H54 (cell line): ENCODE measurements at places on chromosomes 7 and 10.
A peak's percentile ranks its signal among the peaks of the same experiment; 100 is the strongest.

DNA sequence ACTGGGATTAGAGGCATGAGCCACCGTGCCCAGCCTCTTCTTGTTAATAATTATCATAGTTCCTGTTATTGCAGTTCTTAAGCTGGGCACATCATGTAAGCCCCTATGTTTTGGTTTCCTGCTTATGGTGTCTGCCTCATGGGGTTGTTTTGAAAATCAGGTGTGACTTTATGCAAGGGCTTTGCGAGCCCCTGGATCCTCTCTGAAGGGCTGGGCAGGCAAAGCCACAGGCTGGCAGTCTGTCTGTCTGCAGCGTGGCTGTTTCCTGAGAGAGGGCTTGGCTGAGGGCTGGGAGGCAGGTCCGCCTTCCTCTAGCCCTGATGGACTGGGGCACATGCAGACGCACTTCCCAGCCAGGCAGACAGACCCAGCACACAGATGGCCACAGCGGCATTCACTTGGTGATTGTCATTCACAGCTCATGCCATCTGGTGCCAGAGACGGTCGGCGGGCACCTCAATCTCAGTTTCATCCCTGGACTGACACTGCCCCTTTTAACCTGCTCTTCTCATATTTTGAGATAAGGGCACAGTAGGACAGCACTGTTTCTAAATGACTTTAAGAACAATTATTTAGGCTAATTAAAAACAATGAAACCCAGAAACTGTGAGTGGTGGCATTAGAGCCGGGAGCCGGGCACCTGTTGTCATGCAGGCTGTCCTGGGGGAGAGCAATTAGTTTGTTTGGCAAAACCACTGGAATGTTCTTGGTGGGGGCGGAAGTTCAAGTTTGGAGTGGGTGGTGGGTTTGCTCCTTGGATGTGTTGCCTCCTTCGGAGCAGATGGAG lies 35.5 kb downstream of the RBM20 start:
- DNase-seq = no peak

- DNase-seq = no peak
Observed at GRCh38 chr7:112596981-112597380, 116.2 kb downstream of the LSMEM1 start.

- no peak for DNase-seq
Observed at GRCh38 chr7:27182285-27182841, 2.7 kb downstream of the HOXA11 start.

DNA sequence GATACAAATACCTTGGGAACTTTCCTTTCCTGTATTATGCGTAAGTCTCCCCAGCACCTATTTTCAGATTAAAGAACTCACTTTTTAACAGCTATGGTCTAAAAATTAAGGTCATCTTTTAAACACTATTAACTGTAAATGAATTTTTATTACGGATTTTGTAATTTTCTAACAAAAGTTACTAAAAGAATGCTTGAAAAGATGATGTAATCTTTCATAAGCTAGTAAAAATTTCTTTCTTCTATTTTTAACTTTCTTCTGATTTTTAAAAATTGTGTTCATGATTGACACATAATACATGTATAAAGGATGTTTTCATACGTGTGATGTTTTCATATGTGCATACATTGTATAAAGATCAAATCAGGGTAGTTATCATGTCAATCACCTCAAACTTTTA lies 291.2 kb upstream of the MBL2 start:
- no peak for DNase-seq

GRCh38 chr7:151875942-151876898 lies 695 bp downstream of the PRKAG2 start:
- DNase-seq = peak; percentile 81

- DNase-seq = no peak
Observed at GRCh38 chr10:63268149-63268797, 135.1 kb downstream of the NRBF2 start.

DNA sequence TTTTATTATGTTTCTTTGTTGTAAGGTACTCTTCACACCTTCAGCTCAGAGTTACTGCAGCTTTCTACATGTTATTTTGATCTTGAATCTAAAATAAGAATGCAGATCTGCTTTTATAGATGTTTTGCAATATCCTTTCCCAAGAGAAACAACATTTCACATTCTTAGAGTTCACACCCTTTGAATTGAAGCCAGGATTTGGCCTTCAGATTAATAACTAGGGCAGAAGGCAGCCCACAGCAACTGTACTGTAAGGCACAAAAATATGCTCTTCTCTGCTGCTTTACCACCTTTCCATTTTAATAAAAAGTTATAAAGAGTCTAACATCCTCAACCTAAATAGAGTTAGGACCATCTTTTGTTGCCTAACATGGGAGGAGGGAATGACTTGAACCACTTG lies 224.7 kb downstream of the LHFPL3 start:
- no peak for DNase-seq

DNA sequence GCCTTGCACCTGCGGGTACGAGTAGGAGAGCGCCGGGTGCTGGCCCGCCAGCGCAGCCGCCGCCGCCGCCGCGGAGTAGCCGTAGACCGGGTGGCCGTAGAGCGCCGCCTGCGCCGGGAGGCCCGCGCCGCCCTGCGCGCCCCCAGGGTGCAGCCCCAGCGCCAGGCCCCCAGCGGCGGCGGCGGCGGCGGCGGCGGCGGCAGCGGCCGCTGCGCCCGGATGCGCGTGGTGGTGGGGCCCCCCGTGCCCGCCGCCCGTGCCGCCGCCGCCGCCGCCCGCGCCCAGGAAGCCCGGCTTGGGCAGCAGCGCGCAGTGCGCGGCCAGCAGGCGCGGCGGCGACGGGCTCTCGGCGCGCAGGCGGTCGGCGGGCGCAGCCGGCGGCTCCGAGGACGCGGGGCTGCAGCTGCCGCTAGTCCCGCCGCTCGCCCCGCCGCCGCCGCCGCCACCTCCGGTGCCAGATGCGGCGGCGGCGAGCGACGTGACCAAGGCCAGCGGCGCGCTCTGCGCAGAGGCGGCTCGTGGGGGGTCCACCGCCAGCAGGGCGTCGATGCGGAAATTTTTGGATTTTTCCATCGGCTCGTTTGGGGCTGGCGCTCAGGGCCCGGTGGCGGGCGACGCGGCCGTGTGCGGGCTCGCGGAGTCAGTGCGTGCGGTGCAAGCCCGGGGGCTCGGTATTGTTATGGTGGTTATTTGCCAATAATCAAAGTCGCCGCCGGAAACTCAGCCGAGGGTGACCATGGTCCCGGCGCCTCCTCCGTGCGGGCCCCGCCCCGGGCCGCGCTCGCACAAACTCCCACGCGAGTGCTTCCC lies 480 bp downstream of the MNX1 start:
- no peak for DNase-seq

DNA sequence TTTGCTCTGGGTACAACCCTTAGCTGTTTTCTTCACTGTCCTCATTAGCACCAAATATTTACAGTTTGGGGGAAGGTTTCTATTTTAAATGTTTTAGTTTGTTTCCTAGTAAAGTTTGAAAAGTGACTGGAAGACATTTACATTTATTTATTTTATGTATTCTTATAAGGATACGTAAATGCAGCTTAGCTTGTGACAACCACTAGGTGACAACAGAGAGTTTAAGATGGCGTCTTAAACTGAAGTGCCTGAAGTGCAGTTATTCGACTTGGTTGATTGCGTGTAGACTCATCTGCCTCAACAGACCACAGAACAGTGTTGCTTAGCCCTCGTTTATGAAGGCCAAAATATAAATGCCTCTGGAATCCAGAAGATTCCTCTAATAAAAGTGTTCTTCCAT lies 378.2 kb upstream of the MYO3A start:
- no peak for DNase-seq

- DNase-seq = no peak
Observed at GRCh38 chr7:157384301-157384700, 47.5 kb downstream of the DNAJB6 start.

GRCh38 chr10:7464691-7465090 lies 53.9 kb upstream of the SFMBT2 start:
- DNase-seq = no peak

- no peak for DNase-seq
Observed at GRCh38 chr7:157205438-157205837, 66.7 kb downstream of the UBE3C start.

DNA sequence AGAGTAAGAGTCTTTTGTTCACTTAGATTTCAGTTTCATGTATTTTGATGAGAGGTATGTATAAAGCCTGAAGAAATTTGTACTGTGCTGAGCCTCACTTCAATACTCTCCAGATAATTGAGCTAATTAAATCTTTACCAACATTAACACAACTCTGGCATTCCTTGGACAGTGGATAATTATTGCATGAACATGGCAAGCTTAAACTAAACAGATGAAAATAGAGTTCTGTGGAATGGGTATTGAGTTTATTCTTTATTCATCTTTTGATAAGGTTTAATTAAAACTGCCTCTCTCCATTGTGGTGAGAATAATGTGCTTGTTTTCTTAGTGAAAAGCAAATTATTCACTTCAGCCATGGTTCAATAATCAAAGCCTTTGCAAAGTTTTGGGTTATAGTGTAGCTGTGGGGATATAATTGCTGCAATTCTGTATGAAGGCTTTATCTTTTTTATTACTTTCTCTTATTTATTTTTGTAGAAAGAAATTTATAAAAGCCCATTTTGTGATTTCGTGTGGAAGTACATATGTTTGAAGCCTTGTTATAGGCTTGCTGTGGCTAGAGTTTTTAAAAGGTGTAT lies 126.4 kb upstream of the FZD1 start:
- no peak for DNase-seq

DNA sequence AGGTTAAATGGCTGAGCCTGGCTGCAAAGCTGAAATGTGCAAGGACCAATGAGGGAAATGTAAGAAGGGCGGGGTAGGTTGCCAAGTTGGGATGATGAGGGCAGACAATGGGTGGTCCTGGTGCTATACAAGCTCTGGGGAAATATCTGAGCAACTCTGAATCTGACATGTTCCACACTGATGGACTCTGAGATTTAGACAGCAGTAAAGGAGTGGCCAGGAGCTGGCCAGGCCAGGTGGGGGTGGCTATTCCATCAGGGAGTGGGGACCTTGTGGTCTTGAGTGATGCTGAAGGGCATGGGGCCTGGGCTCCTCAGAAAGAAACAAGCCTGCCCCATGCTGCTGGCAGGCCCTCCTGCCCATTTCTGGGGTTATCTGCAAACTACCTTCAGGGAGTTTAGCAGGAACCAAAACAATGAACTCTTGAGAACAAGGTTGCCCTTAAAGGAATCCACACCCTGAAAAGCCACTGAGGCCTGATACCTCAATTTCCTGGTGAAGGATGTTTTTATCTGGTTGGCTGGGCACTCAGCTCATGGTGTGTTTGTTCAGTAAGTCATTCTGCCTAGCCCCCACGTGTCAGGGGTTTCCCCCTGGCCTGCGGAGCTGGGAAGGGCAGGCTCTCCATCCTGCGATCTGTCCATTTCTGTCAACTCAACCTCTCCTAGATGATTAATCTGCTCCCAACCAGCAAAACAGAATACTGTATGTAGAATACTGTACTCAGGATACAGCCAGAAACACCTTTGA lies 143.3 kb upstream of the TNS3 start:
- no peak for DNase-seq

GRCh38 chr7:108286290-108286904 lies 156.2 kb upstream of the LAMB4 start:
- DNase-seq = no peak

GRCh38 chr10:125773687-125774543 lies 1.7 kb downstream of the MMP21 start:
- DNase-seq = no peak

DNA sequence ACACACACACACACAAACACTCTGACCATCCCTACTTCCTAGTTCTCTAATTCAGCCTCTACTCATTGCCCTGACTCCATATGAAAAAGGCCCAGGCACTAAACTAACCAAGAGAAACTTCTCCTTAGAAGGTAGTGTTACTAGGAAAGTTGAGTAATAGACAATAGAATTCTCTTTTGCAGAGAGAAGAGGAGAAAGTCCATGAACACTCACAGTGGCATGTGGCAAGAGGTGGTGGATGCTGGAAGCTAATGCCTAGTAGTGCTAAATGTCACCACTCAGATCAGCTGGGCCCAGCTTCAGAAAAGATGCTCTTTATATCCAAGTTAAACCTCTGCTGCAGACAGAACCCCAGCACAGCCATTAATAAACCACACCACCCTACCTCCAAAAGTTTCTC lies 58.2 kb downstream of the SORBS1 start:
- no peak for DNase-seq

GRCh38 chr10:61835069-61835945 lies 66.2 kb upstream of the ARID5B start:
- peak; percentile 23 for DNase-seq

DNA sequence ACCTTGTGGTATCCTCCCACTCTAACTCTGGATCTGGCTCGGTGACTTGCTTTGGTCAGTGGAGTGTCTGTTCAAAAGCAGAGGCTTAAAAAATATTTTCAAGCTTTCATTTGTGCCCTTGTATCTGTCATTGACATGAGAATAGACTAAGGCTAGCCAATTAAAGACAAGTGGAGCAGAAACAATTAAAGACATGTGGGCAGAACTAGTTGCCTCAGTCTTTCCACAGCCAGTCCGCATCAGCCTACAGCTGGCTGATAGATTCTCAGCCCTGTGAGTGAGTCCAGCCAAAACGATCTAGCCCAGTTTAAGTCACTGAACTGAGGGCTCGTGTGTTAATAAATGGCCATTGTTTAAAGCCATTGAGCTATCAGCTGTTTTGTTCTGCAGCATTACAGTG lies 185.2 kb upstream of the DGKB start:
- no peak for DNase-seq

DNA sequence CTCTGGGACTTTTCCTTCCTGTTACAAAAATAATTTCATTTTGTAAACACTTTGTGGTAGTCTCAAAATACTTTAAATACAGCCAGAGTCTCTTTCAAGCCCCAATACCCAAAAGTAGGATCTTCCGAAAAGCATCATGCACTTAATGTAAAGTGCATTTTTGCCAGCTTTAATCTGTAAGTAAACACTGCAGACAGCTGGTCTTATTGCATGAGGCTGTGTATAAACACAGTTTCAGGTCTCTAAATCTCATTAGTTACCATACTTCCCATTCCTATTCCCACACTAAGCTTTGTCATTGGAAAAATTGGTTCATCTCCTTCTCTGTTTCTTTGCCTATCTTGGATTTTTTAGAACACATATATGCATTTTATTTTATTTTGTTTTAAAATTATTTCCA lies 87.6 kb upstream of the GNAI1 start:
- DNase-seq = no peak

GRCh38 chr7:141133646-141134045 lies 59.8 kb downstream of the TMEM178B start:
- DNase-seq = no peak

DNA sequence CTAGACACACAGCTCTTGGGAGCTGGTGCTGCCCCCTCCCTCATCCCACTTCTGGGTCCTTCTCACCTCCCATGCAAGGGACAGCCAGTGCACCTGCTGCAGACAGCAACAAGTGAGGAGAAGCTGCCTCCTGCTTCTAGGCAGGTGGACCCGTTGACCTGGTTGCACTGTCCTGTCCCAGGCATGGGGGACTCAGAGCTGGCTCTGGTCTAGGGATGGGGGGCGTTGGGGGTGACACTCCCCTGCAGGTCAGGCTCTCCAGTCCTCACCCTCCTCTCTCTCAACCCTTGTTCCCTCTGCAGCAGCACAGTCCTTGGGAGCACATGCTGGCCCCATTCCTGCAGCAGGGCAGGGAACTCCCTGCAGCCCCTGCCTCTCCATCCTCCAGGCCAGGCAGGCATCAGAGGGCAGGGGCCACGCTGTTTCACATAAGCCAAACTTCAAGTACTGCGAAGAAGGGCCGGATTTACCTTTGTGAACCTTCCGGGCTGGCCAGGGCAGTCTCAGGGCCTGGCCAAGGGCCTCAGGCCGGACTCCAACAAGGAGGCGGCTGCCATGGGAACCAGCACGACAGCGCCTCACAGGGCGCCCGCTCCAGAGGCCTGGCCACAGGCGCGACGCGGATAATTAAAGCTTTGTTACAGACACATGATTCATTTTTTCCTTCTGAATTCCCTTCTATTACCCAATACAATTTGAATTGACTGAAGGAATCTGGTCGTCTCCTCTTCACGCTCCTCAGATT lies 48.5 kb downstream of the RASGEF1A start:
- DNase-seq = no peak

- no peak for DNase-seq
Observed at GRCh38 chr10:15310776-15311568, 60.1 kb downstream of the FAM171A1 start.
